AG20443 (cell line): ENCODE measurements at places on chromosomes 7 and 10.
A peak's percentile ranks its signal among the peaks of the same experiment; 100 is the strongest.

- DNase-seq: no peak
These were observed 60.1 kb downstream of the IKZF1 start for GRCh38 chr7:50364645-50365044.

DNA sequence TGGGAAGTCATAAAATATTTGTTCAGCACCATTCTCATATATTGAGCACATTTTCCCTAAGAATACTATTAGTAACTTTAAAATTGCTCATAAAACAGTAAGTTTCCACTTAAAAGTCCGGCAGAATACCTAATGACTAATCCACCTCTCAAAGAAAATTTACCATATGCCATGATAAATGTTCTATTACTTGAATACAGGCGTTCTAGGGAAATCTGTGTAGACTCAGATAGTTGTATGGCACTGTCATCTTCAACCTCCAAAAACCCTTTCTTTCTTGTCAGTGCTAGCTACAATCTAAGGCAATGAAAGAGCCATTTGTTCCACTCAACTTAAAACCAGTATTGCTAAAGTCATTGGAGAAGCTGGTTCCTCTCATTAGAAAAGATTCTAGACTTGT, 7.3 kb downstream of the GPR37 start:
- no peak for DNase-seq

- peak; percentile 88 for DNase-seq
These were observed 33.8 kb downstream of the VOPP1 start for GRCh38 chr7:55538538-55538937.

DNA sequence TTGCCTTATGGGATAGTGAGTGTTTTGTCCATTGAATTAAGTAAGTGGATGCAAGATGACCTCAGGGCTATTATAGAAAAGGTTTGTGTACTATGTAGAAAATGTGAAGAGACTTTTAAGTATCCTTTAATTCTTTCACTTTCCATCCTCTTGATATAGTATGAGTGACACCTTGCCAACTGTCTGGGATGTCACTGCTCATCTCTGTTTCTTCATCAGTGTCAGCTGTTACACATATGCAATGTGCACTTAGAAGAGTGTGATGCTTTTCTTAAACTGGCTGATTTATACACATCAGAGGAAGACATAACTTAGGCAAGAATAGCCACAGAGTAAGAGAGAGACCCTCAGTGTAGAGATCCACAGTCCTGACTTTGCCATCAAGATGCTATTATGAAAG, 8.7 kb upstream of the ACTA2 start:
- DNase-seq: no peak

DNA sequence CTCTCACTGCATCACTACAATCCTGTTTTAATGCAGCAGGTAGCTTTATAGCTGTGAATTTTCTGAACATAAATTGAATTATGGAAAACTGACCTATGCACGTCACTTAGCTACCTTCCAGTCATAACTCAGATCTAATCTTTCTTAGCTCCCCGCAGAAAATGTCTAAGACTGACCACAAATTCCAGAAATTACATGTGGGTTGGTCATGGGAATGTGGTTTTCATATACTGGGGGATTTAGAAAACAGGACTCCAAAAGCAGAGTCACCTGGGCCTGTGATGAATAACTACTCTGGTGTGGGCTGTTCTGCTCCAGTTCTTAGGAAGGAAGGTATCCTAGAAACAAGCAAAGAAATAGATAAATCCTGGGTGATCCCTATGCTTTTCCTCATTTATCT, 178.4 kb upstream of the LRRTM3 start:
- DNase-seq: peak; percentile 7

GRCh38 chr10:99548041-99548530, 15.3 kb downstream of the NKX2-3 start:
- DNase-seq: peak; percentile 52

DNA sequence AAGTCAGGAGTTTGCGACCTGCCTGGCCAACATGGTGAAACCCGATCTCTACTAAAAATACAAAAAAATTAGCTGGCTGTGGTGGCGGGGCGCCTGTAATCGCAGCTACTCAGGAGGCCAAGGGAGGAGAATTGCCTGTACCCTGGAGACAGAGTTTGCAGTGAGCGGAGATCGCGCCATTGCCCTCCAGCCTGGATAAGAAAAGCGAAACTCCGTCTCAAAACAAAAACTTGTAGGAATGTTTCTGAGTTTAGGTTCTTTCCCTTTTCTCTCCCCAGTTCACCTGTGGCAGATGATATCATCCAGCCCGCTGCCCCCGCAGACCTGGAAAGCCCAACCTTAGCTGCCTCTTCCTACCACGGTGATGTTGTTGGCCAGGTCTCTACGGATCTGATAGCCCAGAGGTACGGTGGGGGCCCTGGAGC, 138.8 kb upstream of the BTBD16 start:
- no peak for DNase-seq

- DNase-seq: peak; percentile 40
These were observed 44.2 kb downstream of the BPGM start for GRCh38 chr7:134690614-134691504.
